T47D (cell line): ENCODE measurements at places on chromosomes 1 and 21.
A peak's percentile ranks its signal among the peaks of the same experiment; 100 is the strongest.

DNA sequence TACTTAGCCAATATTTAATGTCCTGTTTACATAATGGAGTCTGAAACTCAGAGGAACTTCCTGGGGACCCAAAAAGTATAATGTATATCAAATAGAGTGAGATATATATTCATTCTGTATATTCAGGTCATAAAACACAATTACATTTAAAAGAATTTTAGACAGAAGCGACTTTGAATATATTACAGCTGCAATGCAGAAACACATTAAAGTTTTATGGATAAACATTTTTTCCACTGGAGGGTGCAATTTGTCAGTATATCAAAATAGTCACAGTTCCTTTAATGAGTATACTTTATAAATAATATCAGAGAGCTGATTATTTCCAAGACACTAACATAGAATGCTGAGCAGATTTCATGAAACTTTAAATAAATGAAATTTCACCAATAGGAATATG is 43.9 kb upstream of the CRB1 start:
- no peak for DNase-seq

- DNase-seq: no peak
Measured at GRCh38 chr1:31373056-31373896, at the start of gene FABP3. FABP3 (minus strand) TSS chr1:31373076; CDS start chr1:31373014, 62 bp downstream.

GRCh38 chr1:17572264-17572985 is 32.9 kb downstream of the ARHGEF10L start:
- DNase-seq: no peak

- DNase-seq: no peak
Measured at GRCh38 chr1:147201276-147201675, 23.9 kb downstream of the FMO5 start.

GRCh38 chr1:201282931-201283829 is at the start of gene PKP1:
PKP1 (plus strand) TSS chr1:201283506; CDS start chr1:201283703, 197 bp downstream.
- DNase-seq: peak; percentile 64

DNA sequence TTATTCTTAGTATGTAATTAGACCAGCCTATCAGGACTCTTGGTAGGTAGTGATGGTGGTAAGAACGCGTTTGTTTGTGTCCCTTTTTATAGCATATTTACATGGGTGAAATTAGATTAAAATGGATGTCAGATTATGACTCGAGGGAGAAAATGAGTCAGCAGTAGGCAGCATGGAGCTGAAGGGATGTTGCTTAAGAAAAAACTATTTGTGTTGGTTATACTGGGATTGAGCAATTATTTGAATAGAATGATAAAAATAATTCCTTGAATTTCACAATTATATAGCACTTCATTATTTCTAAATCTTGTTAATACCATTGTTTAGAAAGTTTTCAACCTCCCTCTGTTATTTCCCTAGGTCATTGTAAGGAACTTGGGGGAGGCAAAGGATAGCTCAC is 348.8 kb downstream of the RYR2 start:
- no peak for DNase-seq

GRCh38 chr1:147891088-147891487 is 11.5 kb upstream of the GJA8 start:
- DNase-seq: no peak

- DNase-seq: no peak
Measured at GRCh38 chr21:43658088-43658741, 1.1 kb downstream of the HSF2BP start.

GRCh38 chr1:162676087-162676486 is 43.8 kb downstream of the DDR2 start:
- DNase-seq: no peak

DNA sequence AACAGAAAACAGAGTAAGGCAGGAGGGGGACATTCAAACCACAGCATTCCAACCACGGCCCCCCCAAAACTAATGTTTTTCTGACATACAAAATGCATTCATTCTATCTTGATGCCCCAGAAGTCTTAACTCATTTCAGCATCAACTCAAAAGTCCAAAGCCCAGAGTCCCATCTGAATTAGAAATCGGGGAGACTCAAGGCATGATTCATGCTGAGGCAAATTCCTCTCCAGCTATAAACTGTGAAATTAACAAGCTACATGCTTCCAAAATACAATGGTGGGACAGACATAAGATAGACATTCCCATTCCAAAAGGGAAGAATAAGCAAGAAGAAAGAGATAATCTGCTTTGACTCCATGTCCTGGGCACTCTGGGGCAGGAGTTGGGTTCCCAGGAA is 73.9 kb downstream of the KCNJ15 start:
- DNase-seq: no peak

- peak; percentile 5 for DNase-seq
Measured at GRCh38 chr21:32306021-32306780, 7.5 kb downstream of the MRAP start.
